ENCODE measurements at places on chromosomes 12 and 14.
A peak's percentile ranks its signal among the peaks of the same experiment; 100 is the strongest.

- peak; percentile 100 for DNase-seq
These were observed at the start of gene CCNK for GRCh38 chr14:99480917-99481744. Gene CCNK, plus strand, starts transcription at chr14:99481409. Its CDS starts 11,269 bp downstream, at chr14:99492678.

DNA sequence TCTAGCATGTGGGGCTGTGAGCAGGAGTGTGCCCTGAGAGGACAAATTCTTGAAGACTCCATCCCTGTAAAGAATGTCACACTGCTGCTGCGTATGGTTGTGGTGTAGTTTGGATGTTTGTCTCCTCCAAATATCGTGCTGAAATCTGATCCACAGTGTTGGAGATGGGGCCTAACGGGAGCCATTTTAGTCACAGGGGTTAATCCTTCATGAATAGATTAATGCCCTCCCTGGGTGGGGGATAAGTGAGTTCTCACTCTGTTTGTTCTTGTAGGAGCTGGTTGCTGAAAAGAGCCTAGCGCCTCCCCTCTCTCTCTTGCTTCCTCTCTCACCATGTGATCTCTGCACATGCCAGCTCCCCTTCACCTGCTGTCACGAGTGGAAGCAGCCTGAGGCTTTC is 94.5 kb upstream of the VASH1 start:
- no peak for DNase-seq

DNA sequence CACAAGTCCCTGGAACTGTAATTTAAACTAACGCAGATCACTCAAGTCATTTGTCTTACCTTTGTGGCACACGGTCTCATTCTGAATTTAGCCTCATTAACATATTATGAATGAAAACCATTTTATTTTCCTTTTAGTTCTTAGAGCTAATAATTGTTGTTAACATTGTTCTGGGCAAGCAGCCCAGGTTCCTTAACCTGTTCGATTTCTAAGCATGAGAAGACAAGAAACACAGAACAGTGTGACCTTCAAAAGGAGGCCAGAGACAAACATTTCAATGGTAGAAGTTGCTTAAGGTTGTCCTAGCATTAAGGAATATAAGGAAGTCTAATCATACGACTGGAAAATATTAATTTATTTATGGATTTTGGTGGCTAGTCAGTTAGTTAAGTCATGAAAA is 35.2 kb downstream of the PIWIL1 start:
- no peak for DNase-seq

GRCh38 chr12:133165776-133166175 is 15.5 kb upstream of the ZNF268 start:
- no peak for DNase-seq

- DNase-seq = peak; percentile 76
These were observed 9.1 kb upstream of the NEMF start for GRCh38 chr14:49861699-49862088.

DNA sequence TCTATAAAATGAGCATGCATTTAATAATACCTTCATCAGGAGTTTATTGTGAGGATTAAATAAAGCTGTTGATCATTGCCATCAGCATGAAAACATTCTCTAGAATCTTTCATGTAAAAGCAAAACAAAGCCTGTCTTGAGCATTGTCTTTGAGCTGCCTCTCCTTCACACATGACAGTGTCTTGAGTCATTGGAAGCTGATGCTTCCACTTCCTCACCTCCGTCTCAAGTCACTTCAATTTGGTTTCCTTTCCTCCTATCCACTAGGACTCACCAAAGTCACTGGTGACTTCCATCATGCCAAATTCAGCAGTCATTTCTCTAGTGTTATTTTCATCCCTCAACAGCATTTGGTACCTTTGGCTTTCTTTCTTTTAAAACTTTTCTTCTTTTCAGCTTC is 31.6 kb upstream of the MYBPC1 start:
- DNase-seq = no peak

DNA sequence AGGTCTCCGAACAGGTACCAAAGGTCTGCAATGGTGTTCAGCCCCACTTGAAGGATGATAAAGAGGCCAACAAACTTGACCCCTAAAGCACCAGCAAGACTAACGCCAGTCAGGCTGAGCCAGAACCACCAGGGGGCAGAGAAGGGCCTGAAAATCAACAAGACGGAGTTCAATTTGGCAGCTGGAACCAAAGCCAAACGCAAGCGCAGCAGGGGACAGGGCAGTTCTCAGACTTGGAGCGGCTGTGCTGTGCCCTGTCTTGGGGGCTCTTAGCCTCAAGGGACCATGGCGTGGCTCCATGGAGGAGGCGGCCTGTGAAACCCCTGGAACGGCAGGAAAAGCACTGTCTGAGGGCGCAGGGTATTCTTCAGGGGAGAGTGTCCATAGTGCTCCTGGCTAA is 19.6 kb downstream of the POMT2 start:
- peak; percentile 40 for DNase-seq

DNA sequence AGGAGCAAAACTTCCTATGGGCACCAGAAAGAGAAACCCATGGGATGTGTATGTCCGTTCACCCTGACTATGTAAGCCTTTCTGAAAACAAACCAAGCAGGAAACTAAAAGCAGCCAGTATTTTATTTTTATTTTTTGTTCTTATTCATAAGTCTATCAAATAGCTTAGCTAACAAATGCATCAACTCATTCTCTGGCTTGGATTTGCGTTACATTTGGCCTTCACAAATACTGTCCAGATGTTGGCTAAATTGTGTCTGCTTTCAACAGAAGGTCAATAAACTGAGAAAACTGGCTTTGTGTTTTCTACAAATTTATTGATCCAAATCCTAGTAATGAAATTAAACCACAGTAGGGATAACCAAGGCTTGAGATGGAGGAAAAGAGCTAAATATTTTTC is 379.0 kb downstream of the NOVA1 start:
- DNase-seq = peak; percentile 60
